ENCODE measurements at places on chromosomes 7 and 10.

DNA sequence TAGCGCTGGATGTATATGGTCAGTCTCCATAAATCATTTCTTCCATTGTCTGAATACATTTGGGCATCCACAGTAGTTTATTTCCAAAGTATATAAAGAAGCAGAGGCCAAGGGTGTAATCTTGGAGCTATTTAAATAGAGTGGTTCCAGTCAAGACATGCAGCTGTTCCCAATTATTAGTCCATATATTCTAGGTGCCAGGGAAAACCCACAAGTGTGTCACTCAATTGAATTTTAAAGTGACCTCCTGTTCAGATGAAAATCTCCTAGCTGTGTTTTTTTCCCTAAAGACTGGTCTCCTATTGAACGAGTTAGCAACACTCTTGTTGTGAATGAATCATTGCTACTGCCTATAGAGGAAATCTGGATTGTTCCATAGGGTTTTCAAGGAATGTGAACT, 260.2 kb upstream of the BMPER start:
- peak; percentile 78 for DNase-seq

GRCh38 chr10:69814251-69814650, 12.5 kb downstream of the COL13A1 start:
- no peak for DNase-seq

- DNase-seq, result peak; percentile 76
These were observed 215.2 kb downstream of the RPS24 start for GRCh38 chr10:78248651-78249464.

DNA sequence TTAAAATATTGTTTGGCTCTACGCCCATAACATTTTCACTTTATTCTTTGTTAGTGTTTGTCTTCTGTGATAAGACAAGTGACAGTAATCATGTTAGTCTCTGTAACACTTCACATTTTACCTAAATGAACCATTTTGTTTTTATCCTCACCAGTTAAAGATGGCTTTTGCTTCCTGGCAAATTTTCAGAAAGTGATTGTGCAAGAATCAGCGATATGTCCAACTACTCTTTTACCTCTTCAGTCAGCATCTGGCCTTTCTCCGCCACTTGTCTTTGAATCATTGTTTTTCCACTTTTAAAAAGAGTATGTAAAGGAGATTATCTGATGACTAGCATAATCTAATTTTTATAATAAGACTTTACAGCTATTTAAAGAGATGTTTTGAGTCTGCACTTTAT, 3.5 kb downstream of the DGKB start:
- no peak for DNase-seq

- no peak for DNase-seq
These were observed 99.2 kb downstream of the SUGCT start for GRCh38 chr7:40234046-40234445.

DNA sequence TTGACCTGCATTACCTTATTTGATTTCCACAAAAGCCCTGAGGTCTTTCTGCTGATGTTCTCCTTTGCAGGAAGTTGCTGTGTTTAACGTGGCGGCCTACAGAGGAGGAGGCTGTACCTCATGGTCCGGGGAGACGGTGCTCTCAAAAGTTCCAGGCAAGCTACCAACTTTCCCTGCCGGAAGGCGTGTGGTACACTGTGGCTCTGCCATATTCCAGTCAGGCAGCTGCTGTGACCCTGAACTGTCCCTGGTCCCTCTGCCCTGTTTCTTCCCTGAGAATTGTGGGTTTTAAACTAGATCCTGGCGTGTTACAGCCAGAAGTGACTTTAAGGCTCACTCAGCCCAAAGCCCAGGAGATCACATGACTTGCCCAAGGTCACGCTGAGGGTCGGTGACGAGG, 139.2 kb downstream of the TEX36 start:
- DNase-seq, result no peak

DNA sequence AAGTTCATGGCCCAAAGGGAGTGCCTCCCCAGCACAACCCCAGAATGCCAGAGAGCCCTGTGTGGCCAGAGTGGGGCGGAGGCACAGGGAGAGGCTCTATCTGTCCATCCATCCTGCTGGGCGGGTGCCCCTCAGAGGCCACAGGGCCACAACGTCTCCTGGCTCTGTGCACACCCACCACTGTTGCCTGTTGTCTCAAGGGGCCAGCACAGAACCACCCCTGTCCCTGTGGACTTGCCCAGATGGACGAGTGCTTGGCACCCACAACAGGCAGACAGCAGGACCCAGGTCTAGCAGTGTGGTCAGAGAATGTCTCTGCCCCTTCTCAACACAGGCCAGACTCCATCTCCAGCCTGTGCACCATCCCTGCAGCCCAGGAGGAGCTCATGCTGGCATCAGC, 92.8 kb downstream of the PAXIP1 start:
- DNase-seq, result no peak

DNA sequence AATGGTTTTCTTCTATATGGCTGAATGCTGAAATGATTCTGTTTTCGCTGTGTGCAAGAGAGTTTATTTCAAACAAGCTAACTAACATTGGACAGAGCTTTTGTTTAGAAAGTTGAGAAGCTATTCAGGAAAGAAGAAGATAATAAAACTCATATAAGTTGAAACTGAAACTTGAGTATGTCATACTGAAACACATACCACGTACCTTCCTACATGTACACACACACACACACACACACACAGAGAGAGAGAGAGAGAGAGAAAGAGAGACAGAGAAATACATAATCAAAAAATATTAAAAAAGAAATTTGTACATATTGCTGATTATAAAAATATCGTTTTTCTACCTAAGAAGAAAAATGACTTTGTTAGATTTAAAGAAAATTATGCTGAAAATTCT, 561.9 kb upstream of the KCND2 start:
- DNase-seq, result no peak

DNA sequence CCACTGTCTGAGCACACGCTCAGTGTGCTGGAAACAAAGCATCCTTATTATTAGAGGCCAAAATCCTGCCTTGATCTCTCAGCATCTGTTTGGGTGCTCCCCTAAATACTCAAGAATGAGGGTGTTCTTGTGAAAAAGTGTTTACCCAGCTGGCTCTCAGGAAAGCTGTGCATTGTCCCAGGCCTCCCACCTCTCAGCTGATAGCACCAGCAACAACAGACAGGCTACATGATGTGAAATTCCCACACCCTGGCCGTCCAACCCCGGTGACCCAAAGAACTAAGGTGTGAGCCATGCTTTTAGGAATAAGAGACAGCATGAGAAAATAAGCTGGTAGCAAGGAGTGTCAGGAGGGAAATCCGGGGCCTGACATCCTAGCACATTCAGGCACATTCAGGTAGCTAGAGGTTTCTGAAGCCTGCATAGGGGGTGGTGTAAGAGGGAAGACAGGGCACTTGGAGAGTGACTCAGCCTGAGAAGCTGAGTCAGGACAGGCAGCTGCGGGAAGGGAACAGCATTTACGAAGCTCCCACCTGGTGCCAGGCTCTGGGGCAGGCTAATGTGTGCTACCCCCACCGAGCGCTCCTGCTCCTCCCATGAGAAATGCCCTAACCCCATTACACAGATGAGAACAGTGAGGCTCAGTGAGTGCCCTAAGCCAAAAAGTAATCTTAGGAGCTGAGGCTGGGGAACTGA, 205.6 kb downstream of the GRID1 start:
- DNase-seq, result no peak

DNA sequence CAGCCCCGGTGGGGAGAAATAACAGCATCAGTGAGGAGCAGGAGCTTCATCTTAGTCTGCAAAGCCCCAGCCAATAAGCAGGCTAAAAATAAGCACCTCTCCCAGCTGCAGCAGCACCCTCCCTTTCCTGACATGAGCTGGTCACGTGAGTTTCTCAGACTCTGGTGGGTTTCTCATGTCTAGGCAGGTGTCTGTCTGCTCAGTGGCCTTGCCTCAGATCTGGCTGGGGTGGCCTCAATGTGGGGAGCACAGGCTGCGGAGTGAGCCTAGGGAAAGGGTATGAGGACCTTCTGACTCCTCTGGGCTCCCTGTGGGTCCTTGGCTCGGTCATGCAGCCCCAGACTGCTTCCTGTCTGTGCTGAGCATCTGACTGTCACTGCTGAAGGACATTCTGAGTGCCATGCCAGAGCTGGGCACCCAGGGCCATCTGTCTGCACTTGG, 81.6 kb upstream of the LRRC4 start:
- DNase-seq, result no peak

DNA sequence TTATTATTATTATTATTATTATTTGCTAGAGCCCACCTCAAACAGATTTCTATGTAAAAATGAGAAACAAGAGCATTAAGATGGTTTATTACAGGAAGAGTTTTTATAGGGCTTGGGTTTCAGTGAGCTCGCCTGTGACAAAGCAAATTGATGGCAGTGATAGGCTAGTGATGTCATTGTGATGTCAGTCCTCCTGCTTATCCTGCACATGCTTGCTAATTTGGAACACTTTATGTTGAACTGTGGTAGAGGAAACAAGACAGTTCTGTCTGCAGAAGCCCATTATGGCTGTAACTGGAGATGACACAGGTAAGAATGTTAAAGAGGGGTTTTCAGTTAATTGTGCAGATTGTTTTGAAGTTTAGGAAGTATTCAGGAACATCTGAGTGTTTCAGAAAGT, 68.3 kb downstream of the CREM start:
- DNase-seq, result peak; percentile 36

- DNase-seq, result no peak
These were observed 641.2 kb upstream of the LRRTM3 start for GRCh38 chr10:66284621-66285020.

DNA sequence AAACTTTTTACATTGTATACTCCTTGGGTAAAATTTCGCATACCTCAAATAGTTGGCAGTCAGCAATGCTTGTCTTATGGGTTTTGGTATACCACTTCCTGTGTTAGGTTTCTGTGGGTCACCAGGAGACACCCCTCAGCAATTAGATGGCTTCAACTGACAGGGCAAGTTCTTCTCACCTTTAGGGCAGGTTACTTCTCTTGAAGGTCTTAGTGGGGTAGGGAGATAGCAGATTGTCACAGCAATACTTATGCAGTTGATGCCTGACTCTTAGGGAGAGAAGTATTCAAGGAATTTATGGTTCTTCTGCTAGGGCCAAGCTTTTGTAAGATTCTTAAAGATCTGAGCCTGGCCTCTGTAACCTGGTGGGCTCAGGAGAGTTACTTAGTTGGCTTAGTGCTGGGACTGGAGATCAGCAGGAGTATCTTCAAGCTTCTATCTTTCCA, 42.9 kb downstream of the MKLN1 start:
- DNase-seq, result peak; percentile 66

DNA sequence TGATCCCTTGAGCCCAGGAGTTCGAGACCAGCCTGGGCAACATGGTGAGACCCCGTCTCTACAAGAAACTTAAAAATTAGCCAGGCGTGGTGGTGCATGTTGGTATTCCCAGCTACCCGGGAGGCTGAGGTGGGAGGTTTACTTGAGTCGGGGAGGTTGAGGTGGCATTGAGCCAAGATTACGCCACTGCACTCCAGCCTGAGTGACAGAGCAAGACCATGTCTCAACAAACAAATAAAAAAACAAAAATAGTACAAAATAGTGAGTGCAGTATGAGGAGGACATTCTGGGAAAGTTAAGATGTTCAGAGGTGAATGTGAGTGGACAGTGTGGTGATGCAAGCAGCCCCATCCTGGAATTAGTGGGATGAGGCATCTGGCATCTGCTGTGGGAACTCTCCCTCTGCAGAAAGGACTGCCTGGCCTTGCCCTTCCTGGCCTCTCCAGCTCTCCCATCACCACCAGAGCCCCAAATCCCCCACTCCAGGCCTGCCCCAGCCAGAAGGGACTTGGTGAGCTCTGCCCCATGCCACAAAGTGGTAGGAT, 96.6 kb upstream of the PARD3 start:
- DNase-seq, result no peak

DNA sequence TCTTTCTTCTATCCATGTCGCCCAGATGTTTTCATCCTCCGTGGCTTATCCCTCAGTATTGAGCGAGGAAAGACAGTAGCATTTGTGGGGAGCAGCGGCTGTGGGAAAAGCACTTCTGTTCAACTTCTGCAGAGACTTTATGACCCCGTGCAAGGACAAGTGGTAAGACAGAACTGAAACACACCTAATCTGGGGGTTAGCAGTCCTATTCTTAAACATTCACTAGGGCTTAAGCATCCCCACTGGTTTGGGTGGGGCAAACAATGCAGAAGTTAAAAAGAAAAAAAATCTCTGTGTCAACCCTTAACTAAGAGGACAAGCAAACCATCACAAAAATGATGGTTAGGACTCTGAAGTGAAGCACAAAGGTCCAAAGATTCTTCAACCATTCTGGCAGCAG, 43.8 kb downstream of the SP8 start:
- DNase-seq, result no peak

GRCh38 chr10:51773681-51774080, 74.3 kb upstream of the CSTF2T start:
- DNase-seq, result no peak

- no peak for DNase-seq
These were observed 12.2 kb downstream of the PTN start for GRCh38 chr7:137331378-137331777.

DNA sequence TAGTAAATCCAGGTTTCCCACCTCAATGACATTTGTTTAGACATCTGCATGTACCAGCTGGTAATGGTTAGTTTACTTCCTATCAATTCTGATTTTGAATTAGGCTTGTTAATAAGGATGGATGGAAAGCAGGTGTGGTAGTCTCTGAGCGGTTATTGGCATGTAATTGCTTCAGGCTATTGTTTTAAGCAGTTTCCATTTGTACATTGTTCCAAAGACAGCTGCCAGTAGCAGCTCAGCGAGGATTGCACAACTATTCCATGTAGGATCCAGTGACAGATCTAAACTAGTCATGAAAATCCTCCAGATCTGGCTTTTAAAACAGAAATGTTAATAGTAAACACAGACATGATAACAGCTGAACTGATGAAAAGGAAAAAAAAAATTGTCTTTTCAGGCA, 436.0 kb upstream of the ADARB2 start:
- DNase-seq, result no peak

GRCh38 chr7:45160417-45160881, 2.9 kb downstream of the RAMP3 start:
- DNase-seq, result no peak

DNA sequence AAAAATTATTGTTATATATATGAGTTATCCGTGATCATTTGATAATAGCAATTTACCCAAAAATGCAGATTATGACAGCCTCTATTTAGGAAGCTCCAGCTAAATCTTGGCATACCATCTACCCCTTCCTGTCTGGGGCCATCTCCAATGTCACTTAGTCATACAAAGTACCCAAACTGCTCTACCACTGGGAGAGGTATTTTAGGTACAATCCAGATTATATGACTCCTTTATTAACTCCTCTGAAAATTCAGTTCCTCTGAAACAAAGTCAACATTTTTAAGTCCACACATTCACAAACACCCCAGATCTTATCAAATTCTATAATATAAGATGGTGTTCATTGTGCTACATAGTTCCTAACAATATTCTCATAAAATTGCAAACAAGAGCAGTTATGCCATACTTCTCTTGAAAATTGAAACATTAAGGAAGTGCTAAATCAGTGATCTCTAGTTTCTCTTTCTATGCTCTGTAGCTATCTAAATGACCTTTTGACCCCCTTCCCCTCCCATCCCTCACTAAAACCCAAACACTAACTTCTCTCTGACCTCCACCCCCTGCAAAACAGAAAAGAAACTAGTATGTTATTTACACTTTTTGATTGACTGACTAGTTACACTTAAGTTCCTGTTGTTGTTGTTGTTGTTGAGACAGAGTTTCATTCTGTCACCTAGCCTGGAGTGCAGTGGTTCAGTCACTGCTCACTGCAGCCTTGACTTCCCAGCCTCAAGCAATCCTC, 16.4 kb downstream of the HOXA1 start:
- no peak for DNase-seq

- no peak for DNase-seq
These were observed 129.8 kb upstream of the FERD3L start for GRCh38 chr7:19275000-19275399.

GRCh38 chr10:1309617-1310270, 253.6 kb downstream of the WDR37 start:
- no peak for DNase-seq

- DNase-seq, result no peak
These were observed 7.9 kb upstream of the TCAF1 start for GRCh38 chr7:143909863-143910262.
